ENCODE measurements at places on chromosomes 7 and 10.
A peak's percentile ranks its signal among the peaks of the same experiment; 100 is the strongest.

- no peak for DNase-seq
Observed at GRCh38 chr7:106031300-106032035, 68.4 kb downstream of the CDHR3 start.

- no peak for DNase-seq
Observed at GRCh38 chr10:57621466-57621865, 646.2 kb downstream of the IPMK start.

DNA sequence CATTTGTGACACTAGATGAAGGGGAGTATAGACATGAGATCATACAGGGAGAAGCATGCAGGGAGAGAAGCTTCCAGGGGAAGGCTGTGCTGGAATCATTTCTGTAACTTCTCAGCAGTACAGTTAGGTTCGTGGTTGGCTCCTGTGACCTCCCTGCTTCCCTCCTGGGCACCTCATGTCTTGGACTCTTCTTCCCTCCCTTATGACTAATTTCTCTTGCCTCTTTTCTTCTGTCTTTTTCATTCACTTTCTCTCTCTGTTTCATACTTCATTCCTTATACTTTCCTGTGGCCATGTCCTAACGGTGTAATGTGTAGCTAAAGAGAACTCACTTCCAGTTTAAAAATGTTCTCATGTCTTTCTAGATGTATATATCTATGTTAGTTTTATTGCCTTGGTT, 19.1 kb upstream of the HKDC1 start:
- DNase-seq: no peak

- DNase-seq: no peak
Observed at GRCh38 chr7:79590391-79590790, 136.9 kb upstream of the MAGI2 start.

- DNase-seq: no peak
Observed at GRCh38 chr7:83267141-83267631, 104.5 kb upstream of the PCLO start.

GRCh38 chr10:6207658-6208057, 4.9 kb downstream of the PFKFB3 start:
- no peak for DNase-seq

DNA sequence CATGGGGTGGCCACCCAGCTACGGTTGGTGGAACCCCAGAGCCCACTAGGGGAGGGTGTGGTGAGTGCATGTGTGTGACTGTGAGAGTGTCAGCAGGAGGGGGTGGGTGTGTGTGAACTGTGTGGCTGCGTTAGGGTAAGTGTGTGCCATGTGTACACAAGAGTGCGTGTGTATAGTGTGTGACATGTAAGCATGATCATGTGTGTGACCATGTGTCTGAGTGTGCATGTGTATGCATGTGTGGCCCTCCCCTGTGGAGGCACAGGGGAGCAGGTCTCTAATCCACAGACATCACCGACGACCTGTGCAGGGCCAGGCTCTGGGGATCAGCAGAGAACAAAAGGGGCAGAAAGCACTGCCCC, 3.5 kb upstream of the CFAP46 start:
- DNase-seq: no peak

- no peak for DNase-seq
Observed at GRCh38 chr7:86664486-86664885, 20.8 kb downstream of the GRM3 start.

- DNase-seq: no peak
Observed at GRCh38 chr7:26005683-26006410, 146.2 kb upstream of the NFE2L3 start.

- DNase-seq: no peak
Observed at GRCh38 chr7:44541028-44541869, at the start of gene NPC1L1. NPC1L1 (minus strand) TSS chr7:44541330; CDS start chr7:44541259, 71 bp downstream.

GRCh38 chr10:86335831-86336230, 30.8 kb downstream of the GRID1 start:
- DNase-seq: no peak

DNA sequence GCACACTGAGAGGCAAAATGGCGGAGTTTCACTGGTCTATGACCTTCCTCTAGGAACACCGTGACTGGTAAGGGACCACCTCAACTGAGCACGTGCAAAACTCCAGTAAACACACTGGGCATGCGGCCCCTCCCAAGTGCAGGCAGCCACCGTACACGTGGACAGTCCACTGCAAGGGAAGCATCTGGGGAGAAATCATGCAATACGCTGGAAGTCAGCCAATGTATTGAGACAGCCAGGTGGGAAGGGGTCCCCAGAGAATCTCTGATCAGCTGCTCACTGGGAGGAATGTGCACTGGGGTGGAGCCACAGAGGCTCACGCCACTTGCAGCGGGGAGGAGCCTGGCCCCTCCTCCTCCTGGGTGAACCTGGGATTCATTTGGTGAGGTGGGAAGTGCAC, 49.3 kb downstream of the CFAP46 start:
- no peak for DNase-seq

- DNase-seq: no peak
Observed at GRCh38 chr10:17668435-17669184, 24.7 kb downstream of the STAM start.

- no peak for DNase-seq
Observed at GRCh38 chr10:51045871-51046270, 28.4 kb upstream of the PRKG1 start.

DNA sequence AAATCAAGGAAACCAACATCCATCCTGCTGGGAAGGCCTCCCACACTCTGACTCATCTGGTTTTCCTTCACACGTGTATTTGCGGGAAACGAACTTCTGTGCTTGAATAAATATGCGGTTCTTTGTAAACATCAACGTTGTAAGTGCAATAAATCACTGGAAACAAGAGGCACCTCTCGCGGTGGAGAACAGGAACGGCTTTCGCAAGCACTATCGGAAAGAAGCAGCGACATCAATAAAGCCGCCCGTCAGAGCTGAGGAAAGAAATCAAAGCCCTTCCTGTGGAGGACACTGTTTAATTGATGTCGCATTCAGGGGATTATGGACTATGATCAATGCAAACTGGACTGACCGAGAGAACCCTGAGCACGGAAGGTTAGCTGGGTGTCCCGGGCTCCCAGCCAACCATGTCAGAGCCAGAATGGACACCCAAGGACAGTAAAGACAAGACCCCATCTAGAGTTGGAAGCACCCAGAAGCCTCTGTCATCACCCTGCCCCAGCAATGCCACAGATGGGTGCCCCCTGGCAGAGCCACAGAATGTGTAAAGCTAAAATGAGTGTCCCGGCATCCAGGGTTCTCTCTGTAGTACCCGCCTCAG, 37.6 kb downstream of the OAT start:
- DNase-seq: no peak

- no peak for DNase-seq
Observed at GRCh38 chr7:142833174-142834048, 21.5 kb upstream of the EPHB6 start.

- no peak for DNase-seq
Observed at GRCh38 chr10:87763086-87763861, 54.8 kb downstream of the ATAD1 start.

- peak; percentile 27 for DNase-seq
Observed at GRCh38 chr7:85186521-85187241, at the start of gene SEMA3D. SEMA3D (minus strand) TSS chr7:85187056; CDS start chr7:85121891, 65,165 bp downstream.

DNA sequence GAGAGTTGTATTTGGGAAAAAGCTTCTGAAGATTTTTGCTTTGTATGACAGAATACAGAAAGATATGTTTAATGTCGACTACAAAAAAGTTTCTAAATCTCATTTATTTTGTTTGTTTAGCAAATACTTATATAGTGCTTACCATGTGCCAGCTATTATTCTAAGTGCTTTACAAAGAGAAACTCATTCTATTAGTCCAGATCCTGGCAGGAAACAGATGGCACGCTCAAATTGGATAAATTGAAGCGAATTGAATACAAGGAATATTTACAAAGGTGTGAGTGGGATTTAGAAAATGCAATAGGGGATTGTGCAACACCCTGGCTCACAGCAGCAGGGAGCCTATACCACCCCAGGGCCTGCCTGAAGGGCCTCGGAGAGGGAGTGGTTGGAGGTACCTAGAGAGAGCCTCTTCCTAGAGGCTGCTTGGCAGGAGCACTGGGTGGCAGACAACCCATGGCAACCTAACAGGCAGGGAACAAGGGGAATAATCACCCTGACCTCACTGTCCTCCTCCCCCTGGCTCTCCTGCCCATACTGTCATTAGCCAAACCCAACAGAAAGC, 27.6 kb upstream of the FAM204A start:
- no peak for DNase-seq

DNA sequence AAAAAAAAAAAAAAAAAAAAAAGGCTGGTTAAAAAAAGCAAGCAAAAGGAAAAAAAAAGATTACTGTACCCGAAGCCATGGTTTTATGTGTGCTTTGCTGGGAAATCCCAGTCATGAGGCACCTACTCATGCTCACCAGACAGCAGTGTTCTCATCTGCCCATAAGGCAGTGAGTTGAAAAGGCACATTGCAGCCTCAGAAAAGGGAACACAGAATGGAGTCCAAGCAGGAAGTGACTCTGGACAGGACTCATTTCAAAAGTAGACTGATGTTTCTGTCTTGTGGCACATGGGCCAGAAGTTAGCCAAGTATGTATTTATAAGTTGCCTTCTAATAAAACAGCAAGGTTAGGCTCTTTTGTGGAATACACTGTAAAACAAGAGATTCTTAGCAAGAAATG, 40.2 kb downstream of the PDSS1 start:
- no peak for DNase-seq

DNA sequence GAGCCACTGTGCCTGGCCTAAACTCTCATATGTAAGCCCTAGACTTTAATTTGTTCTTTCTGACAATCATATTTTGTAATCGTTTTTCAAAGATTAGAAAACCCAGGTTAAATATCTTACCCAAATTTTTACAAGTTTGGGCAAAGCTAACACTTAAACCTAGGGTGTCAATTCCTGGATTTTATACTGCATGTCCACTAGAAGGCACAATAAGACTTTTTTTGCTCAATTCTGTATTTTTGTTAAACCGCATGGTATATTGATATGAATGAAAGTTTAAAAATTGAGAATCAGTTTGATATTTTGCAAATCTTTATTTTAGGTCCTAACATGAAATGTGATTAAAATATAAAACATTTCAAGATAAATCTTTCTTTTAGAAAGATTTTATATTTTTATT, 29.3 kb downstream of the DYNC2I1 start:
- DNase-seq: no peak

- no peak for DNase-seq
Observed at GRCh38 chr7:19919261-19920095, 146.1 kb upstream of the TMEM196 start.

DNA sequence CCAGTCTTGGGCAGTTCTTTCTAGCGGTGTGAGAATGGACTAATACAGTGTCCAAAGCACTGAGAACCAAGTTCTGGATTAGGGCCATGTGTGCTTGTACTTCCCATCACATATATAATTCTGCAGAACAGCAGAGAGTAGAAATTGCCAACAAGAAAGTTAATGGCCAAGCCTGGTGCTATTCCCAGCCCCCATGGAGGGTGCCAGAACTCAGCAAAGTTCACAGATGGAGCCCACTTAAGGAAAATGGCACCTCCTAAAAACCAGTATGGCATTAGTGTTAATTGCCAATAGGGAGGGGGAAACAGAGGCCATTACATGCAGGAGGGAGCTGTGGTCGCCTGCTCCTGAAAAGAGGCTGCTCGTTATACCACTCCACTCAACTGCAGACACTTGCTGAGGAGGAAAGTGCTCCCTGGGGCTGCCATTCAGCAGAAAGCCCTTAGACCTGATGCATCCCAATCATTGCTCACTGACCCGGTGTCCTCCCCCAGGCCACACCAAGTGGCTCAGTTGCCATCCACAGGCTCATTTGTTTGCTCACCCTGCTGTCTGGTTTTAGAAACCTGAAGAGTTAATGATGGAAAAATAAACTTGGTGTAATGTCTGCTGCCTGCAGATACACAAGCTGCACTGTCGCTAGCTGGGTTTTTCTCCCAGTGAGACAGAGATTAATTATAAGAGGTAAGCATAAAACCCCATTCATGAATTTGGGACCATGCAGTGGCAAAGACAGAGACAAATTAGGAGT, 280.6 kb downstream of the GFRA1 start:
- DNase-seq: no peak

GRCh38 chr7:154646126-154647013, 356.6 kb downstream of the PAXIP1 start:
- no peak for DNase-seq

- no peak for DNase-seq
Observed at GRCh38 chr10:30215623-30216022, 133.5 kb downstream of the MTPAP start.

- no peak for DNase-seq
Observed at GRCh38 chr7:18405726-18406125, 89.8 kb upstream of the HDAC9 start.

DNA sequence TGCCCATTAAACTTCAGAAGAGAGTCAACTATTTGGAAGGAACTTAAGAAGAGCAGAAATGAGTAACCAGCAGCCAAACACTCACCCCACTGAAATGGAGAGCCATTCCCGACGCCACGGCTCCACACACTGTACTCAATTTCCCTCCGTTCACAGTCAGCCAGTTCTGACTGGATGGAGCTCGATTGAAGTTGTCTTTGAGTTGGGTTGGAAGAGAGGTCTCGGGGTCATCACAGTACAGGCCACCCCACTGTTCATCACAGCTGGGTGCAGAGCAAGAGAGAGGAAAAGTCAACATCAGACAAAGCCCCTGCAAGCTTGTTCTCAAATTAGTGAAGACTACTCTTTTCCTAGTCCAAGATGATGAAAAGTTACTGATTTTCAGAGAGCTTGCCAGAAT, 75.9 kb upstream of the SLC26A5 start:
- no peak for DNase-seq

- DNase-seq: no peak
Observed at GRCh38 chr7:11196143-11196542, 222.5 kb downstream of the PHF14 start.

DNA sequence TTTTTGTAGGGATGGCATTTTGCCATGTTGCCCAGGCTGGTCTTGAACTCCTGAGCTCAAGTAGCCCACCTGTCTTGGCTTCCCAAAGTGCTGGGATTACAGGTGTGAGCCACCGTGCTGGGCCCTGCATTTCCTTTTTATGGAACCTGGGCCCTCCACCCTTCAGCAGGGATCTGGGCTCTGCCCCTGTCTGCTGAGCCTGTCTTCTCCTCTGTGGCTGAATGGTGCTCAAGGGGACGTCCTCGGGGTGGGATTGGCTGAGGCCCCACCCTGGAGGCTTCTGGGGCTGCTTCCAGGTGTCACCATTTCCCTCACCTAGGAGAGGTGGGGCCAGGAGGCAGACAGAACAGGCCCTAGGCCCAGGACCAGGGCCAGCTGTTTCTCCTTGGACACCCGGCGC, 18.4 kb downstream of the FAM241B start:
- no peak for DNase-seq

DNA sequence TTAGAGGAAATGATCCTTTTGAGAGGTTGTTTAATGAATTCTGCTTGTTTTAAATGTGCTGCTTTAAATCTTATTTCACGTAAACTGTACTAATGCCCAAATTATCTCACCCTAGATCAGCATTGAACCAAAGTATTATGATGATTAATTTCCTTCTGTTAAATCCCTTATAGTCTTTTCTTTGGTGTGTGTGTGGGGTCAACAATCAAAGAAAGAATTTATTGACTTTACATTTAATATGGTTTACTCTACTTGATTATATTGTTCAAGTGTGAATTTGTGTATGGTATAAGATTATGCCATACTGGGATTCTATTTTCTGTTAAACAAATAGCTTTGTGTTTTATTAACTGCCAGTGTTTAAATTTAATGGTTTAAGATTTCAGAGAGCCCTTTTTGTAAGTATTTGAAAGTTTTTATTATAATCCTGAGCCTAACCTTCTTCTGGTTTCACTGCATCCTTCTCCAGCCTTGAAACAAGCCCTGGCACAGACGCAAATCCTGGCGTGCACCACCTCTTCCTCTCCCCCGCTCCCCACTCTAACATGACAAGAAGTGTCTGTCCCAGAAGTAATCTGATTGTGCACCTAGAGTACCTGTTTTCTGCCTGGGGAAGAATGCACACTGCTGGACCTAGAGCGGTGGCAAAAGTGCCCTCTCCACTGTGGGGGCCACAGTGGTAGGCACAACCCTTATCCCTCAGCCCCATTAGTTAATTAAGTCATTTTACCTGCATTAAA, 70.6 kb downstream of the KAT6B start:
- DNase-seq: no peak

Measured in activated naive CD8-positive, alpha-beta T cell treated with anti-CD3 and anti-CD28 coated beads, Interleukin-2, amount 50 U/mL, for 24 hours (primary cell).